NCI-H1092 (cell line): ENCODE measurements at places on chromosomes 2 and 18.

DNA sequence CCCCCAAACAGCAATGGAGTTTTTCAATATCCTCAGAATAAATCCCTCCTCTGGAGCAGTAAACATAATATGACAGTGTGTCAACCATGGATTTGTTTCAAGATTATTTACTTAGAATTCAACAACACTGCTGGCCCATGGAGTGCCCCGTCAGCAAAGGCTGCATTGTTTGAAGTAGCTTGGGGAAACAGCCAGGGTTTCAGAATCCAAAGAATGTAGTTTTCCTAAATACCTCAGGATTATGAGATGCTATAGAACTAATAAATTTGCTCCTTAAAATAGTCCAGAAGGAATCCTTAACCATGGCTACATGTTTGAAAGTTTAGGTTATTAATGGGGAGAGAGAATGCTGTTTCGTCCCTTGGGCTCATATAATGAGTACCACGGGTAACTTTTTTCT lies 13.1 kb upstream of the CETN1 start:
- no peak for DNase-seq

DNA sequence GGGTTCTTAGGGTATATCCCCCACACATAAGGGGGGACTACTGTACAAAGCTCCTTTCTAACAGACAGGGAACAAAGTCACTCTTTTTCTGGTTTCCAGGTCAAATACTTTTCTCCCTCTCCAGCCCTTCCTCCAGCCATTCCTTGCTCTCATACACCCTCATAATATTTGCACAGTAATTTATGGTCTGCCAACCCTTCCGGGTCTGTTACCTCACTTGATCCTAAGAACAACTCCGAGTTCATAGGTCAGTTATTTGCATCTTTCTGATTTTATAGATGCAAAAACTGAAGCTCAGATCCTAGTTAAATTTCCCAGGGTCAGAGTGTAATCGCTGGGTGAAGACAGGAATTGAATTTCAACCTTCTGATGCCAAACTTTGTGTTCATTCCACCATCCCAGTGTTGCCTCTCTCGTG lies 14.8 kb upstream of the MATN3 start:
- no peak for DNase-seq

GRCh38 chr2:80001701-80002101 lies 302.9 kb downstream of the LRRTM1 start:
- no peak for DNase-seq

- no peak for DNase-seq
These were observed 28.2 kb upstream of the ATG16L1 start for GRCh38 chr2:233223059-233223894.

GRCh38 chr2:28484835-28485234 lies 11.0 kb upstream of the PLB1 start:
- DNase-seq = no peak

GRCh38 chr2:193517615-193518014 lies 1322.9 kb upstream of the TMEFF2 start:
- DNase-seq = no peak

- no peak for DNase-seq
These were observed 40.2 kb downstream of the EFR3B start for GRCh38 chr2:25082002-25082622.

DNA sequence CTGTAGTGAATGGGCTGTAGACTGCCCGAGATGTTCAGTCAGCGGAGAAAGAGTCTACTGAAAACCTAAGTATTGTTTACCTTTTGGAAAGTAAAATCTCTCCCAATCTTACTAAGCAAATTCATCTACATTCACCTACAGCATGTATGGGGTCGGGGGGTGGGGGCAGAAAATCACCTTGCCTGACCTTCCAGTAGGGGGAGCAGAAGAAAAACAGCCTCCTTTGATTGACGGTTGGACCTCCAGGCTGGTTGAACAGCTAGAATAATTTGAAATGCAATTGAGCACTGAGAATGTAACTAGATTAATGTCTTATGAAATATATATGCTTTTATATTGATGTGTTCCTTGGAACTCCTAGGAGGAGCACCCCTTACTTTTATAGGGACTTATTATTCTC lies 10.0 kb downstream of the LRATD1 start:
- DNase-seq = no peak

- no peak for DNase-seq
These were observed 119.0 kb downstream of the CERS6 start for GRCh38 chr2:168574856-168575630.

DNA sequence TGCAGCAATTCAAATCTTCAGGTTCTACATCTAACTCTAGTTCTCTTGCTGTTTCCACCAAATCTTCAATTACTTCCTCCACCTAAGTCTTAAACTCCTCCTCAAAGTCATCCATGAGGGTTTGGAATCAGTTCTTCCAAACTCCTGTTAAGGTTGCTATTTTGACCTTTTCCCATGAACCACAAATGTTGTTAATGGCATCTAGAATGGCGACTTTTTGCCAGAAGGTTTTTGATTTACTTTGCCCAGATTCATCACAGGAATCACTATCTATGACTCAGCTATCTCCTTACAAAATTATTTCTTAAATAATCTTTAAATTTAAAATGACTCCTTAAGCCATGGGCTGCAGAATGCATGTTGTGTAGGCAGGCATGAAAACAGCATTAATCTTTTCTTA lies 368.9 kb upstream of the TNP1 start:
- no peak for DNase-seq

- no peak for DNase-seq
These were observed 212.5 kb downstream of the ZFP36L2 start for GRCh38 chr2:43013821-43014345.

GRCh38 chr18:77360315-77361190 lies 110.9 kb downstream of the GALR1 start:
- DNase-seq = no peak

GRCh38 chr18:38642711-38643110 lies 1077.1 kb upstream of the CELF4 start:
- DNase-seq = no peak

- no peak for DNase-seq
These were observed 282.7 kb downstream of the PARD3B start for GRCh38 chr2:204827701-204828590.

GRCh38 chr2:2101924-2102323 lies 229.2 kb downstream of the MYT1L start:
- no peak for DNase-seq

- no peak for DNase-seq
These were observed 199.0 kb downstream of the LPIN1 start for GRCh38 chr2:11945139-11946126.

- no peak for DNase-seq
These were observed 134.1 kb upstream of the MC4R start for GRCh38 chr18:60506682-60507081.

- DNase-seq = no peak
These were observed 596.4 kb upstream of the VRK2 start for GRCh38 chr2:57450170-57450569.

GRCh38 chr2:234950730-234951663 lies 820 bp upstream of the SH3BP4 start:
- no peak for DNase-seq

- no peak for DNase-seq
These were observed 169.7 kb upstream of the NOSTRIN start for GRCh38 chr2:168632709-168633121.

DNA sequence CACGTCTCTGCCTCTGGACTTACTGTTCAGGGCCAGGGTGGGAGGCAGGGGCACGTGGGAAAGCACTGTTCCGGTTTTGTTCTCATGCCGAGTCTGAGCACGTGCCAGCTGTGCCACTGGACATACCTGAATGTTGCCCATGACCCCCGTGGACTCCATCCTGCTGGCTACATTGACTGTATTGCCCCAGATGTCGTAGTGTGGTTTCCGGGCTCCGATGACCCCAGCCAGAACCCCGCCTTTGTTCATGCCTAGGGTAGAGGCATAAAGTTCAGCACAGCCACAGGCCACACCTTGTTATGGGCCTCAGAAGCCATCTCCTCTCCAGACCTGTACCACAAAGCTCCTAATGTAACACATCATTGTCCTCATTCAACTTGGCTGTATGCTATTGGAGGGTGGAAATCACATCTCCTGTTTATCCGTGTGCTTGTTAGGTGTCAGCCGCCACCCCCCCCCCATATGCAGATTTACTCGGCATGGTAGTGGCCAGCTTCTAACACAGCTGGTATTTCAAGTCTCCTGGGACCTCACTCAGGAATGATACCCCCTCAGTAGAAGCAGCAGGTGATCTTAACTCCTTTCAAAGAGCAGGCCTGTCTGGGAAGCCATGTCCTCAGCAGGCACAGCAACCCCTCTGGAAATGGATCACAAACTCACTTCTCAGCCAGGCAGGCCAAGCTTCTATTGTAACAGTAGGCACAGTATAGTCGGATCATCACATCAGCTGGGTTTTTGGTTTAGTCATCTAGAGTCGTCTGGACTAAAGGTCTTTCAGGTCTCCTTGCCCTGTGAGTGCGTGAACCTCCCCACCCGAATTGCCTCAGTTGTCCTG lies 27.6 kb downstream of the CENPO start:
- no peak for DNase-seq

GRCh38 chr2:218895759-218896500 lies 15.3 kb downstream of the WNT10A start:
- DNase-seq = no peak

- DNase-seq = no peak
These were observed 49.2 kb upstream of the CDH20 start for GRCh38 chr18:61284039-61284438.

DNA sequence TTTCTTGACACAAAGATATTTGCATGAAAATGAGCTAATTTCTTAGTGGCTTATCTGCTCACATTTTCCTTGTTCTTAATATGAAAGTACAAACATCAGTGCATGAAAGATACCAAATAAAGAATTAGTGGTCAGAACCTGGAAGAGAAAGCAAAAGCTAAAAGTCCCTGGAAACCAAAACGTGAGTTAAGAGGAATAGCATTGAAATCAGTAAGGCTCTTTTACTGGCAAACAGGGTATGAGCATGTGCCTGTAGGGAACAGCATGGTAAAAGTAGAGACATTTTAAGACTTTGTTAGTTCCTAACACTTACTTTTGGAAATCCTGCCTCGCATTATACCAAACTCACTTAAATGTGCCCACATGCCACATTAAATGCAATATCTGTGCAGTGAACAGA lies 31.9 kb upstream of the CWC22 start:
- DNase-seq = no peak

- no peak for DNase-seq
These were observed 57.3 kb upstream of the CYP26B1 start for GRCh38 chr2:72204786-72205503.

- DNase-seq = no peak
These were observed 17.2 kb downstream of the SP110 start for GRCh38 chr2:230202430-230203109.

DNA sequence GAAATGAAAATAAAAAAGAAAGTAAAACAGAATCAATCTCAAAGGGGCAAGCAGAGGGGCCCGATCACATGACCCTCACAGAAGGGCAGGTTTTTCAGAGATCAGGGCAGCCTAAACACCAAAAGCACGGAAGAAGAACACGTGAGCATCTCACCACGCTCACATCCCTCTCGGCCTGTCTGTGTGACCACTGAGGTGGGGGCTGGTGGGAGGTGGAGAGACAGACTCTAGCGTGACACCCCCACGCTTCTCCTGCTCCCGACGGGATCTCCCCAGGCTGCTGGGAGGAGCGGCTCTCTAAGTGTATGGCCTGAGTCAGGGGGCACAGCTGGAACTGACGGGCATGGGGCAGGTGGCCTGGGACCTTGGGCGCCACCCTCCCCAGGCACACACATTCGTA lies 23.5 kb upstream of the MTERF4 start:
- DNase-seq = no peak

GRCh38 chr2:192969055-192969454 lies 774.3 kb upstream of the TMEFF2 start:
- DNase-seq = no peak
